ENCODE measurements at places on chromosomes 5 and 9.

DNA sequence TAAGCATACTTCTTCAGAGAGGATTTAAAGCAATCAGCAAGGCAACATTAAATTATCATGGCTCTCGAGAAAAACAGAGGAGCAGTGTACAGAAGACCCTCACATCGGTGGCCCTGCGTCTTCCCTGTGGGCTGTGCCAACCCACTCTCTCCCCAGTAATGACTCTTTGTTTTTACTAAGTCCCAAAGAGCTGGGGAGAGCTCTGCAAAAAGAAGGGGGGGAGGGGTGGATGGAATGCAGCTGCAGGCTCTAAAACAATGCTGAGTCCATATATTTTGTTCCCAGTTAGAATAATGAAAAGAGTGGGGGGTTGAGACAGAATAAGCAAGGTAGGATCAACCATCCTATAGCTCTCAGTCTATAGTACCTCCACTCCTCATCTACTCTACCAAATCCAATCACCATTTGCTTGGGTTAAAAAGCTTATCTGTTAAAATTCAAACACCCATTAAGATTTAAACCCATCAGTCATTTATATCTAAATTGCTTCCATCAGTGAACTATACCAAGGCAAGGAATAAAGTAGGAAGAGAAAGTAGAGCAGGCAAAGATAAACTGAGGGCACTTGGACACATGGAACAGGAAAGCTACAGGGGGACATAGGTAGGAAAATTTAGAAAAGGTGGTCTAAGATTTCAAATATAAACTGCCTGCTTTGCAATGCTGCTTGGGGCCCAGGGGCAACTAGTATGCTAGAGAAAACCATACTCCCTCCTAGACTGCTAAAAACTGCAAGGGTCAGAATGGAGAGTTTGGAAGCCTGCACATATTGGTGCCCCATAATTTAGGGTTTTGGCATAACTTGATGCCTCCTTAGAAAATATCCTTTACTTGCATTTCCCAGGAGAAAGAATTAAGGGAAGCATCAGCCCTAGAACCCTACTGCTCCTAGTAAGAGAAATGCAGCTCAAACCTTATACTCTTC lies 20.6 kb downstream of the ELL2 start:
- peaks cover under 1% of the 10 kb centered on the region for H3K36me3 ChIP-seq

DNA sequence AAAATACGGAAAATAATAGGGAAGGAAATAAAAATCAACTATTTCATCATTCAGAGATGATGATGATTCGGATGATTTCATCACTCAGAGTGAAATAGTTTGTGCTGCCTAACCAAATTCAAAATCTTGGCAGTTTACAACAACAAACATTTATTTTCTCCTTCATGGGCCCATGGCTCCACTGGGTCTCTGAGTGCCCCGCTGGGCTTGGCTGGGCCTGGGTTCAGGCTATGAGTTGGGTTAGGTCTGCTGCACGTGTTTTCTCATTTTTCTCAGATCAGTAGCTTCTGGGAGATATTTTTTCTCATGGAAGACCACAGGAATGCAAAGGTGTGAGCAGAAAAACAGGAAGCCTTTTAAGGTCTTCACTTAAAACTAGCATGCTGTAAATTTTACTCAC lies 24.0 kb upstream of the F2RL1 start:
- DNase-seq, result no peak
- H3K4me1 ChIP-seq, result no peaks in the 10 kb centered on the region
- H3K27me3 ChIP-seq, result no peaks in the 10 kb centered on the region
- no peak overlapping the region for H3K27ac ChIP-seq

DNA sequence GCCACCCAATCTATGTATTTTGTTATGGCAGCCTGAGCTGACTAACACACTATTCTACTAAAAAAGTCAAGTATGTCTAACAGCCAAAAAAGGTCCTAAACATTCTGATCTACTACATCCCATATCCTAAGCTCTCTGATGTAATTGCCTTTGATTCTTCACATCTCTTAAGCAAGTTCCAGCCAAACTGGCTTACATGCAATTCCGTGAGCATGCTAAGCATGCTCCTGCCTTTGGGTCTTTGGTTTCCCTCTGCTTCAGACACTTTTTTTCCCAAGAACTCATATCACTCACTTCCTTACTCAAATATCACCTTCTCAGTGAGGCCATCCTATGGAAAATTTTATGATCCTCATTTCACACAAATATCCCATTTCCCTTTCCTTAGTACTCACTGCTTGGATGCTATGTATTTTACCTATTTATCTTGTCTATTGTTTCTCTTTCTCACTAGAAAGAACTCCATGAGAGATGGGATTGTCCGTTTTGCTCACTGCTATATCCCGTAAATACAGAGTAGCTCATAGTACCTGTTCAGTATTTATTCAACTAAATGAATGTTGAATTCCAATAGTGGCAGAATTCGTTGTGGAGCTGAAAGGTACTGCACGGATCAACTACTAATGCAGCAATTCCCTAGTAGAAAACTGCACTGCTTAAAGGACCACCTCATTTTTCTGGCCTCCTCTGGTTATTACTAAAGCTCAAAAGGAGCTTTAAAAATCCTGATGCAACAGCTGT lies 2.3 kb upstream of the SLC12A2 start:
- H3K27ac ChIP-seq, result no peak overlapping the region
- H3K4me3 ChIP-seq, result peak overlapping the region; percentile 82
- H3K27me3 ChIP-seq, result peaks cover 3% of the 10 kb centered on the region
- no peaks in the 10 kb centered on the region for H3K36me3 ChIP-seq
- DNase-seq, result no peak
- no peaks in the 10 kb centered on the region for H3K4me1 ChIP-seq

GRCh38 chr5:175479125-175479881 lies 943 bp downstream of the SFXN1 start:
- peaks cover 44% of the 10 kb centered on the region for H3K36me3 ChIP-seq
- peak overlapping the region; percentile 93 for H3K4me3 ChIP-seq
- H3K27me3 ChIP-seq, result no peaks in the 10 kb centered on the region
- DNase-seq, result no peak

- DNase-seq, result peak; percentile 49
- H3K36me3 ChIP-seq, result no peaks in the 10 kb centered on the region
- H3K4me3 ChIP-seq, result peak overlapping the region; percentile 65
- H3K4me1 ChIP-seq, result peaks cover 4% of the 10 kb centered on the region
Observed at GRCh38 chr9:120928015-120928482, 1.5 kb upstream of the TRAF1 start.

GRCh38 chr5:109003928-109004327 lies 256.2 kb downstream of the FER start:
- H3K27ac ChIP-seq, result no peak overlapping the region
- no peak overlapping the region for H3K4me3 ChIP-seq
- no peaks in the 10 kb centered on the region for H3K27me3 ChIP-seq
- no peak for DNase-seq

GRCh38 chr5:72615061-72615460 lies 107.9 kb upstream of the ZNF366 start:
- peaks cover 3% of the 10 kb centered on the region for H3K4me1 ChIP-seq
- no peak overlapping the region for H3K4me3 ChIP-seq
- H3K36me3 ChIP-seq, result no peaks in the 10 kb centered on the region

GRCh38 chr5:137629646-137630045 lies 106.2 kb downstream of the KLHL3 start:
- H3K4me3 ChIP-seq, result no peak overlapping the region
- H3K27me3 ChIP-seq, result no peaks in the 10 kb centered on the region
- DNase-seq, result peak; percentile 53
- peaks cover 8% of the 10 kb centered on the region for H3K36me3 ChIP-seq

DNA sequence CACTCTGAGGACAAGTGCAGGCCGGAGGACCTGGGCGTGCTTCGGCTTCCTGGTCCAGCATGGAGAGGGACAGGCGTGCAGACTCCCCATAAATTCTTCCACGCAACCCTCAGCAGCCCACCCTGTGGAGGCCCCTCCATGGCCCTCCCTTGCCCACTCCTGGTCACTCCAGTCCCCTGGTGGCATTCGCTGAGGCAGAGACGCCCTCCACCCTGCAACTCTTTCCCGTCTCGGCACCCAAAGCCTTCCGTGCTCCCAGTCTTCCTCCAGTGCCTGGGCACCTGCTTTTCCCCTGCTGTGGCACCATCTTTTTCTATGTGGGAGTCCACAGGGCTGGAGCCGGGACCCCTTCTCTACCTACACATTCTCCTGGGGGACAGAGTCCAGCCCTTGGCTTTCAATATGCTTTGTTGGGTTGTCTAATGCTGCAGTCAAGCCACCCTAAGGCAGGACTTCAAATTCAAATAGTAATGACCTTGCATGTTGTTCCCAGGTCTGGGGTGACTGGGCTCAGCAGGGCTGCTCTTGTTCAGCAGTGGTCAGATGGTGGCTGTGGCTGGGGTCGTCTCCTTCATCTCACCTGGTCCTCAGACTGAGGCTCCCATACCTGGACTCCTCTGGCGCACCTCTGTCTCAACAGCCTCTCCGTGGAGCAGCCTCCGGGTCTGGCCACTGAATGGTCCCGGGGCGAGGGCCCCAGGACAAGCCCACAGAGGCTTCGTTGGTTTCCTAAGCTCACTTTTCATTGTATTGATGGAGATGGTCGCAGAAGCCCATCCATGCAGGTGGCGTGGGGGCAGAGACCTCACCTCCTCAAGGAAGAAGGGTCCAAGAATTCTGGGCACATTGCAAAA lies 15.2 kb downstream of the MRPL36 start:
- H3K4me3 ChIP-seq, result no peak overlapping the region
- DNase-seq, result no peak
- H3K27me3 ChIP-seq, result no peaks in the 10 kb centered on the region
- no peak overlapping the region for H3K27ac ChIP-seq
- no peaks in the 10 kb centered on the region for H3K36me3 ChIP-seq

DNA sequence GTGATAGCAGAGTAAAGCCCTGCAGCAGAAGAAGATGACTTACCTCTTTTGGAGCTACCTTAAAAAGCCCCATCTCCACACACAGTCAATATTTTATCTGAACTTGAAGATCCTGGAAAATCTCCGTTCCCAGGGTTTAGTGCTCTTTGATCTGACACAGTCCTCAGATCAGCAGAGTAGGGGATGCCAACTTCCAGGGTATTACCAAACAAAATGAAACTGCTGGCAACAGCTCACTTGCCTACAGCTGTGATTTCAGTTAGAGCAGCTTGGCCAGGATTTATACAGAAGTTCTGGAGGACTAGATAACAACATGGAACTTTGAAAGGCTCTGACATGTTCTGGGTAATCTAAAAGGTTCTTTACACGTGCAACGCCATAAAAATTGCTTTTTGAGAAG lies 1537.8 kb upstream of the ACO1 start:
- H3K27me3 ChIP-seq, result no peaks in the 10 kb centered on the region
- H3K4me3 ChIP-seq, result no peak overlapping the region
- no peak overlapping the region for H3K27ac ChIP-seq
- no peak for DNase-seq
